Activated CD4-positive, alpha-beta T cell treated with anti-CD3 and anti-CD28 coated beads, Interleukin-2, amount 10 ng/mL, durations not matched to agents 24 days and 14 days (primary cell): ENCODE measurements at places on chromosomes 12 and 14.

- peak; percentile 82 for DNase-seq
- H3K36me3 ChIP-seq: peaks cover 5% of the 10 kb centered on the region
- H3K27ac ChIP-seq: peak overlapping the region; percentile 85
- peaks cover 39% of the 10 kb centered on the region for H3K4me1 ChIP-seq
- H3K4me3 ChIP-seq: peak overlapping the region; percentile 63
Measured at GRCh38 chr14:104686624-104687517, 2.5 kb upstream of the INF2 start.

- no peaks in the 10 kb centered on the region for H3K36me3 ChIP-seq
- no peaks in the 10 kb centered on the region for H3K4me1 ChIP-seq
- no peaks in the 10 kb centered on the region for H3K27me3 ChIP-seq
- no peak overlapping the region for H3K4me3 ChIP-seq
- H3K27ac ChIP-seq: no peak overlapping the region
Measured at GRCh38 chr14:56874375-56874774, 64.1 kb upstream of the OTX2 start.

- DNase-seq: no peak
- no peaks in the 10 kb centered on the region for H3K27me3 ChIP-seq
- H3K36me3 ChIP-seq: peaks cover 3% of the 10 kb centered on the region
- no peaks in the 10 kb centered on the region for H3K4me1 ChIP-seq
Measured at GRCh38 chr12:132571598-132571997, 38.8 kb downstream of the LRCOL1 start.

- no peak for DNase-seq
- H3K4me1 ChIP-seq: peaks cover 58% of the 10 kb centered on the region
- H3K36me3 ChIP-seq: peaks cover 82% of the 10 kb centered on the region
- no peak overlapping the region for H3K4me3 ChIP-seq
Measured at GRCh38 chr12:46362895-46363581, 9.5 kb downstream of the SLC38A2 start.

GRCh38 chr12:25728056-25728595 lies 175.0 kb upstream of the LMNTD1 start:
- H3K4me1 ChIP-seq: no peaks in the 10 kb centered on the region
- H3K36me3 ChIP-seq: no peaks in the 10 kb centered on the region
- no peak overlapping the region for H3K27ac ChIP-seq

DNA sequence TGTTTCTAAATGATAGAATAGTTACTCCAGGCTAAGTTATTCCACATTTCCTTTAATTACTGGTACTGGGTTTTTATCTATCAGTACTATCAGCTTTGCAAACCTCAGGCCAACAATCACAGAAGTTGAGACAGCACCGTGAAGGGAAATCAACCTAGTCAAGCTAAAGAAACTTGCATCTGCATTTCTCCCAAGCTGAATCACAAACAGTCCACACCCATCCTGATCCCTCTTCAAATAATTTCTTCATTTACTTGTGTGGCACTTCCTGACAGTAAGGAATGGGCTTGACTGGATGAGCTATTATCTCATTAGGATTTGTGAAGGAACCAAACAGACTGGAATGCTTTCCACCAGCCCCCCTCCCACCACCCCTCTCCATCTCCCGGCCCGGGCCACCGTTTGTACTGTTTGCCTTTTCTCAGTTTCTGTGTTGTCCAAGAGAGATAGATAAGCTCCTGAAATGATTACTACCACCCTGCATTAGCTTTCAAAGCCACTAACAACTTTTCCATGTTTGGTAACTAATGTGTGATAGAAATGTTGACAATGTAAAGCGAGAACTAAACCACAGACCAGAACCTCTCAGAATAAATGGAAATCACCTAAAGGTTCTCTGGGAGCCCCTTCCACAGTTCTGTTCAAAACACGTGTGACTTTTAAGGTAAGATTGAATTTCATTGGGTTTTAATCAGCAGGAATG lies 236.3 kb downstream of the SLC25A21 start:
- H3K27ac ChIP-seq: no peak overlapping the region
- no peaks in the 10 kb centered on the region for H3K4me1 ChIP-seq
- no peaks in the 10 kb centered on the region for H3K27me3 ChIP-seq
- no peaks in the 10 kb centered on the region for H3K36me3 ChIP-seq

DNA sequence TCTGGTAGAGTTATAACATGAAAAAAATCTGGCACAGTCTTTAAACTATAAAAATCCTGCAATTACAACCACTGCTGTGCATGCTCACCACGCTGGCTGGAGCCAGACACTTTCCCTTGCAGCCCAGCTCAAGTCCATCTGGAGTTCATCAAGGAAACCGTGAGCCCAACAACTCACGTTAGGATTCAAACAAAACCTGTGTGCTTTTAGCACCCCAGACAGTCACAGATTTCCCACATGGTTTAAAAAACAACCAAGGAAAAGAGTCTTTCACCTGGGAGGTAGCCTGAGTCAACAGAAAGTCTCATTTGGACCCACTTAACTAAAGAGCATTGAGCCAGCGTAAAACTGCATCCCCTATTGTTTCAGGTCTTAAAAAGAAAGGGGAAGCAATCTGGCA lies 4.7 kb downstream of the LRIG3 start:
- H3K27ac ChIP-seq: no peak overlapping the region
- H3K4me3 ChIP-seq: no peak overlapping the region
- H3K27me3 ChIP-seq: peaks cover 28% of the 10 kb centered on the region
- no peak for DNase-seq
- H3K36me3 ChIP-seq: no peaks in the 10 kb centered on the region

DNA sequence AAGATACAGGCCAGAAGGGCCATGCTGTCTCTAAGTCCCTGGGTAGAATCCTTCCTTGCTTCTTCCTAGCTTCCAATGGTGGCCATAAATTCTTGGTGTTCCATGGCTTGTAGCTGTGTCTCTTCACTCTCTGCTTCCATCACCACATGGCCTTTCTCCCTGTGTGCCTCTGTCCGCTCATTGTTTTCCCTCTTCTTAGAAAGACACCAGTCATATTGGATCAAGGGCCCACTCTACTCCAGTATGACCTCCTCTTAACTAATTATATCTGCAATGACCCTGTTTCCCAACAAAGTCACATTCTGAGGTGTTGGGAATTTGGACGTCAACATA lies 7.6 kb upstream of the MAP1LC3B2 start:
- peaks cover 13% of the 10 kb centered on the region for H3K27me3 ChIP-seq
- H3K27ac ChIP-seq: no peak overlapping the region
- DNase-seq: no peak
- H3K36me3 ChIP-seq: peaks cover 2% of the 10 kb centered on the region

- H3K27ac ChIP-seq: no peak overlapping the region
- peaks cover 6% of the 10 kb centered on the region for H3K4me1 ChIP-seq
Measured at GRCh38 chr12:24929953-24930352, 18.9 kb downstream of the BCAT1 start.

DNA sequence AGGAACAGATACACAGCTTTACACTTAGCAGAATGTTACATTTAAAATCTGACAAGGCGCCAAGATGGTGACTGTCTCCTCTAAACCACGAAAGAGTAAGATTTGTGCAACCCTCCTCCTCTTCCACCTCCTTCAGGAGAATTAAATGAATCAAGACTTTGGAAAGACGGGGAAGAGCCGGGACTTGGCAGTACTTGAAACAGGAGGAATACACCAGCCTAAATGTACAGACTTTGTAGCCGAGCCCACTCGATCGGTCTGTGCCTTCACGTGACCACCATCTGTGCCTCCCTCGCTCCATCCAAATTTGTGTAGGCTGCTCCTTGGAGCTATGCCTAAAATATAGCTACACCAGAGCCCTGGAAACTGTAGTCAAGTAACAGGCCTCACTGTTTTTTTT lies 38.3 kb downstream of the SSPN start:
- no peaks in the 10 kb centered on the region for H3K4me1 ChIP-seq
- H3K4me3 ChIP-seq: no peak overlapping the region
- H3K36me3 ChIP-seq: no peaks in the 10 kb centered on the region
- peaks cover 24% of the 10 kb centered on the region for H3K27me3 ChIP-seq
- H3K27ac ChIP-seq: no peak overlapping the region

DNA sequence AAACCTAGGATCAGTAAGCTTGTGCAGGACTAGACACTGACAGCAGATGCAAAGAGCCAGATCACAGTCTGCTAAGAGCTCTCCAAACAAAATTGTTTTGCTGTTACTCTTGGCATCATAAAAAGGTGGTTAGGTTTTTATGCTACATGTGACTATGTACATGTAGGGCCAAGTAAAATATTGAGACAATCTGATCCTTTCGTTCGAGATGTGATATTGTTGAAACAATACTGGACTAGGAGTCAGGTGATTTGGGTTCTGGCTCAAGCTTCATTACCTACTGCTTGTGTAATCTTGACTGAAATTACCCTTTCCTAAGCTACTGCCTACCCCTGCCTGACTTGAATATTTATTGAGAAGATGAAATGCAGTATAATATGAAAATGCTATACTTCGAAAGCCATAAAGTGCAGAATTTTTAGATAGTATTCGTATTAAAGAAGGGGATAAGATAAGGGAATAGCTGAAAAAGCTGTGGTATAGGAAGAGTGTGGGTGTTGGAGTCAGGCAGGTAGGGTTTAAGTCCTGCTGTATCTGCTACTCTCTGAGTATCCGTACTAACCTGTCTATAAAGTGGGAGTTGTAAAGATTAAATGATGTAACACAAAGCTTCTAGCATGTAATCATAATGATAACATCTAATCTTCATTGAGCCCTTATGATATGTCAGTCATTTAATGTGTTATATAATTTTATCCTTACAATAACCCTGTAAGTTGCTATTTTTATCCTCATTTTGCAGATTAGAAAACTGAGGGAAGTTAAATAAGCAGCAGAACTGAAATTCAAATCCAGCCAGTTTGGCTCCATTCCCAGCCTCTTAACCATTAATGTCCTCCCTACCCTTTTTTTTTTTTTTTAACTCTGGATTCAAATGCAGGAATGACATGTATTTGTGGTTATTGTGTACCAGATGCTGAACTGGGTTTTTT lies 38.6 kb upstream of the ATF1 start:
- no peaks in the 10 kb centered on the region for H3K4me1 ChIP-seq
- peaks cover 54% of the 10 kb centered on the region for H3K36me3 ChIP-seq
- H3K4me3 ChIP-seq: no peak overlapping the region
- no peak for DNase-seq
- H3K27ac ChIP-seq: no peak overlapping the region

- H3K27ac ChIP-seq: no peak overlapping the region
- H3K4me3 ChIP-seq: no peak overlapping the region
- no peak for DNase-seq
- peaks cover 15% of the 10 kb centered on the region for H3K27me3 ChIP-seq
Measured at GRCh38 chr14:23712287-23712686, 76.1 kb downstream of the DHRS2 start.

DNA sequence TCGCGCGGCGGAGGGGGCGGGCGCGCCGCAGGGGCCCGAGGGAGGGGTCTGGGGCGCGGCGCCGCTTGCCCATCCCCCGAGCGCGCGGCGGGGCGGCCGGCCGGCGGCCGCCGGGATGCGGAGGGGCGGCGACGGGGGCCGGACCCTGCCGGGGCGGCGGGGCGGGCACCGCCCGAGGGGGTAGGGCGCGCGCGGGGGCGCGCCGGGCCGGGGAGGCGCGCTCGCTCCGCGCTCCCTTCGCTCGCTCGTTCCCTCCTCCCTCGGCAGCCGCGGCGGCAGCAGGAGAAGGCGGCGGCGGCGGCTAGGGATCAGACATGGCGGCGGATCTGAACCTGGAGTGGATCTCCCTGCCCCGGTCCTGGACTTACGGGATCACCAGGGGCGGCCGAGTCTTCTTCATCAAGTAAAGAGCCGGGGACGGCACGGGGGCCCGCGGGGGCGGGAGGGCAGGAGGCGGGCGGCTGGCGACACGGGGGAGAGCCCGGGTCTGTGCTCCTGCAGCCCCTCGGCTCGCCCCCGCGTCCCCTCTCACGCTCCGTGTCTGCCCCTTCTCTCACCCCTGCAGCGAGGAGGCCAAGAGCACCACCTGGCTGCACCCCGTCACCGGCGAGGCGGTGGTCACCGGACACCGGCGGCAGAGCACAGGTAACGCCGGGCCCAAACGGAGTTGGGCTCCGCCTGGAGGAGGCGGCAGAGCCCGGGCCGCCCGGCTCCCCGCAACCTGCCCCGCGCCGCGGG lies at the start of gene PLEKHA5:
Gene PLEKHA5, plus strand, starts transcription at position 248 of the 738 bp plus-strand sequence. Its CDS starts 67 bp downstream, at position 315.
- peak within 1 kb of the TSS; percentile 90 for H3K4me3 ChIP-seq
- H3K36me3 ChIP-seq: peaks cover 2% of the 10 kb centered on the region
- H3K27ac ChIP-seq: peak within 1 kb of the TSS; percentile 70
- H3K27me3 ChIP-seq: peaks cover 38% of the 10 kb centered on the region
- peaks cover 12% of the 10 kb centered on the region for H3K4me1 ChIP-seq
- DNase-seq: peak; percentile 76

GRCh38 chr12:48993787-48994186 lies 5.4 kb downstream of the DDN start:
- peaks cover 57% of the 10 kb centered on the region for H3K27me3 ChIP-seq
- no peaks in the 10 kb centered on the region for H3K36me3 ChIP-seq
- DNase-seq: no peak

DNA sequence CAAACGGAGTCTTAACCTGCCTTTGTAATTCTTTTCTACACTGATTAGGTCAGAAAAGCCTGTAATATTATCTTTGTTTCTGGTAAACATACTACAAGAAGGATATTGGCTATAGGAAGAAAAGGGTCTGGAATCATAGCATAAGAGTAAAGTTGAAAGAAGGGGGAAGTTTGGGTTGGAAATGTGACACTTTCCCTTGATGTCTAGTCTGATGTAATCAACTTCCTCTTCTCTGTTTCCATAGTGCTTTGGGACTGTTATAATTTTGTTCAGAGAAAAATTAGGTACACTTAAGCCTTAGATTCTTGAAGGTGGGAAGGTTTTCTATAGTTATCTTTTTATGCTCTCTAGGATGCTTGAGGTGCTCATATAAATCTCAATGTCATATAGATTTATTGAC lies 322.2 kb downstream of the AEBP2 start:
- H3K27ac ChIP-seq: no peak overlapping the region
- no peaks in the 10 kb centered on the region for H3K36me3 ChIP-seq
- DNase-seq: no peak
- H3K4me1 ChIP-seq: peaks cover 2% of the 10 kb centered on the region
- no peak overlapping the region for H3K4me3 ChIP-seq
- H3K27me3 ChIP-seq: no peaks in the 10 kb centered on the region

DNA sequence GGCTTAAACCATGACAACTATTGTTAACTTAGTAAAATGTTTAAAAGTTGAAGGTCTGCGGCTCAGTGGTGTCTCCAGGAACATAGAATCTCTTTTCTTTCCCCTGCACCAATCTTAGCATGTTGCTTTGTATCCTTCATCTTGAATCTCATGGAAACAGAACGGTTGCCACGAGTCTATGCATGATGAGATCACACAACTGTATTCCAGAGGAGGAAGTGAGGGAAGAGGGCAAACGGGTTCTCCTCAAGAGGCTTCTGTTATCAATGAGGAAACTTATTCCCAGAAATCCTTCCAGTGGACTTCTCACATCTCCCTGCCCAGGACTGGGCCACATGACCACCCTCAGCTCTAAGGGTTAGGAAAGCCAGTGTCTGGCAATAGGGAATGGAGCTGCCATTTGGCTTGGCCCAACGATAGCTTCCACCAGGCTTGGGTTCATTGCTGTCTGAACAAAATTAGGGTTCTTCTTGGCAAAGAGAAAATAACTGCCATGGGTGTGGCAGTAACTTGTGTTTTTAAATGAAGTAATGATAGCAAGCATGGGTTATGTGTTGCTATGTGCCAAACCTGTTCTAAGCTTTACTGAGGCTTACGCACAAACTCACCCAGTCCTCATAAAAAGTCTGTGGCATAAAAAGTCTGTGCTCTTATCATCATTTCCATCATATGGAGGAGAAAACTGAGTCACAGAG lies 17.4 kb downstream of the PLXNC1 start:
- H3K4me1 ChIP-seq: peaks cover 34% of the 10 kb centered on the region
- no peak for DNase-seq
- no peak overlapping the region for H3K27ac ChIP-seq
